Stimulated activated CD4-positive, alpha-beta T cell treated with anti-CD3 and anti-CD28 coated beads, Interleukin-15, amount 100 ng/mL, for 1 hour (primary cell): ENCODE measurements at places on chromosomes 16 and 17.

DNA sequence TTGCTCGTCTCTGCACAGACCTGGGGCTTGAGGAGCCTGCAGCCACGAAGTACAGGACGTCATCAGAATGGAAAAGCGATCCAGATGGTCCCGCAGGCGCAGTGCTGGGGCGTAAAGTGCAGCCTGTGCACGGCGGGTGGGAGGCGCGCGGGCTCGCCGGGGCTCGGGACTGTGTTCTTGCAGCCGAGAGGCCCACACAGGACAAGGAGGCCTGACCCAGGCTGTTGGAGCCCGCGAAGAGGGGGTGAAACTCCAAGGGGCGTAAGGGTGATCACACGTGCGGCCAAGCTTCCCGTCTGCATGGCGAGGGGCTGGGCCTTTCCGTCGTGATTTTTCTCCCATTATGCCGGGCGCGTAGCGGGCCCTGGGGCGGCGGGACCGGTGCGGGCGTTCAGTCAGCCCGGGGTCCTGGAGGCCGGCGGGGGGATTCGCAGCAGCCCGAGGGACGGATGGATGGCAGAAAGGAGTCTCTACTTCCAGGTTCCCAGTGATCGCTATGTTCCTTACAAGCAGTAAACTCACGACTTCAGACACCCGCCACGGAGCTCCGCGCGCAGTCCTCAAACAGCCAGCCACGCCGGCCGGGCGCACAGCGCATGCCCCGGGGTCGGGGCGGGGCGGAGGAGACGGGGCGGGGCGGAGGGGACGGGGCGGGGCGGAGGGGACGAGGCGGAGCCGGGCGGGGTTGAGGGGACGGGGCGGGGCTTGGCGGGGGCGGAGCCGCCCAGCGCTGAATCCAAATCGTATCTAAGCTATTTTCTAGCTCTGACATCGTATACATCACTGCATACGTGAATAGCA, 141.0 kb upstream of the KCNJ18 start:
- peak; percentile 81 for DNase-seq

- no peak for DNase-seq
Observed at GRCh38 chr16:85927371-85927770, 28.4 kb downstream of the IRF8 start.

- DNase-seq: no peak
Observed at GRCh38 chr17:78753316-78754250, 28.5 kb downstream of the CYTH1 start.

- no peak for DNase-seq
Observed at GRCh38 chr16:86917471-86918365, 339.4 kb downstream of the FOXL1 start.

GRCh38 chr16:14364386-14365199, 265.5 kb downstream of the PARN start:
- no peak for DNase-seq

DNA sequence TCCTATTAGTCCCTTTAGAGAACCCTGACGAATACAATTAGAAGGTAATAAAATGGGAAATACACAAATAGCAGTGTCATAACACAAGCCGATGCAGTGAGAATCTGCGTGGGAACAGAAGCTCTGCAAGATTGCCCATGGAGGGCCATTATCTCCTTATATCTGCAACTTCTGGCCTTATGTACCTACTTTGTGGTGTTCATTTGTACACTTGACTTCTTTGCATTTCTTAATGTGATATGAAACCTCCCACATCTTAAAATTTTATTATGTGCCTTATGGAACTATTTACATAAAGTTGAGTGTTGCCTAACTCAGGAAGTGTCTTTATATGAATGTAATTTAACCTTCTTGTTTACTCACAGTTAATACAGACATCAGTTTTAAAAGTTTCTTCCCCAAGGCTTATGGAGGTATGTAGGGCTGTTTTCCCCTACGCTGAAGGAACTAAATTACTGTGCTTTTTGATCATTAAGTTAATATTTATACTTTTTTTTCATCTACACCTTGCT, 10.1 kb upstream of the TANC2 start:
- DNase-seq: no peak

DNA sequence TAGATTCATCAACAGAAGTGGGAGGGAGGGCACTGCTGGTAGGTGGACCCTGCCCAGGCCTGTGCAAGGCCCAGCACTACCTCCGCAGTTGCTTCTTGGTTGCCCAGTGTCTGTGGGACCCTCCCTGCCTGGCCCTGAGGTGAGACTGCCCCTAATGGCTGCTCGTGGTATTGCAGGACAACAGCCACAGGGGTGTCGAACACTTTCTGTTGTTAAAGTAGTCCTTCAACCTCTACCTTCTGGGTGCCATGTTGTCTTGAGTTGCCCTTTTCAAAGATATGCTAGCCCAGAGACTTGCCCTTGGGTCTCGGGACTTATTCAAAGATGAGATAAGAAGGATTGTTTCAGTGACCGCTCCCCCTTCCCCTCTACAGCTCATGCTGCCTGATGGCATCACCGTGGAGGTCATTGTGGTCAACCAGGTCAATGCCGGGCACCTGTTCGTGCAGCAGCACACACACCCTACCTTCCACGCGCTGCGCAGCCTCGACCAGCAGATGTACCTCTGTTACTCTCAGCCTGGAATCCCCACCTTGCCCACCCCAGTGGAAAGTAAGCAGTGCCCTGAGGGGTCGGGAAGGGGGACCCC, 29.1 kb downstream of the AKAP1 start:
- peak; percentile 53 for DNase-seq

DNA sequence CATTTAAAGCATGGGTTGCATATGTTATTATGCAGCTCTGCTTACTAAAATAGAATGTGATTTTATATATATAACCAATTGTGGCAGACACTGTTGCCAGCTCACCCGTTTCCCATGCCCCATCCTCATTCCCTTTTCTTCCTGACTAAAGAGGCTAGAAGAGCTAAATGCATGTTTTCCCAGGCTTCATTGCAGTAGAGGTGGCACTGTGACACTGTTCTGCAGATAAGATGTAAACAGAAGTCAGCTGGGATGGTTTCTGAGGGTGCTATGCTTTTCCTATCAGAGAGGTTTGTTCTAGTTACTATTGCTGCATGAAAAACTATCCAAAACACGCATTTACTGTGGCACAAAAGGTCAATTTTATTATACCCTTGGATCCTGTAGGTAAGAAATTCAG, 5.7 kb upstream of the TOB1 start:
- DNase-seq: no peak

DNA sequence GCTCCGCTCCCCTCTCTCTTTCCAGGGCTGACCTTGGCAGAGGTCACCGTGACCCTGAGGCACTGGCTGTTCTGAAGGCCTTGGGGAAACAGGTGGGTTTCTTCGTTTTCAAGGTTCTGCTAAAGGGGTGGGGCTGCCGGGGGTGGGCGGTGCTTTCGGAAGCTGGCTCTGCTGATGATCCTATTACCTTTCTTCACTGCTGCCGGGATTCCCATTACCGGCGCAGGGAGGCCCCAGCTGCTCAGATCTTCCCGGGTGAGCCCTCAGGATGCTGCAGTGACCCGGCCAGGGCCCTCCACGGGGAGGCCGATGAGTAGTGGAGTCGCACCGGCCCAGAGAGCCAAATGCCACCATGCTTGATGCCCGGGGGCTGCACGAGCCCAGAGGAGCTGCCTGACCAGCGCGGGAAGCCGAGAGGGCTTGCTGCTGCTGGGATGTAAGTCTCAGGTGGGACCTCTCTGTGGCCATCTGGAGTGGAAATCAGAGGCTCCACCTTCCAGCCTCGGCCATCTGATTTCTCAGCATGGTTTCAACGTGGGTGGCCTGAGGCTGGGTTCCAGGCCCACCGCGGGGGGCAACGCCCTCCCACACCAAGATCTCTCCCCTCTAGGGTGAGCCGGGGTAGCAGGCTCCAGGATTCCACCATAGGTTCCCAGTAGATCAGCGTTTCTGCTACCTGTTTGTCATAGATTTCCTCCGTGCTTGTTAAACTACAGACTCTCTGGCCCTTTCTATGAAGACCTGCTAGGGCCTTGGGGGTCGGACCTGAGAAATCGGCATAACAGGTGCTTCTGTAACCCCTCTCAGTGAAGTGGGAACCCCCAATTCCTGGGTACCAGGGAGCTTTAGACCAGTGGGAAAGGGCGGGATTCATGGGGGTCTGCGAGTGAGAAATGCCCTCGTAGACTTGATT, 21.6 kb upstream of the ADCY7 start:
- no peak for DNase-seq

GRCh38 chr16:3642397-3643094, 11.9 kb upstream of the DNASE1 start:
- DNase-seq: no peak

DNA sequence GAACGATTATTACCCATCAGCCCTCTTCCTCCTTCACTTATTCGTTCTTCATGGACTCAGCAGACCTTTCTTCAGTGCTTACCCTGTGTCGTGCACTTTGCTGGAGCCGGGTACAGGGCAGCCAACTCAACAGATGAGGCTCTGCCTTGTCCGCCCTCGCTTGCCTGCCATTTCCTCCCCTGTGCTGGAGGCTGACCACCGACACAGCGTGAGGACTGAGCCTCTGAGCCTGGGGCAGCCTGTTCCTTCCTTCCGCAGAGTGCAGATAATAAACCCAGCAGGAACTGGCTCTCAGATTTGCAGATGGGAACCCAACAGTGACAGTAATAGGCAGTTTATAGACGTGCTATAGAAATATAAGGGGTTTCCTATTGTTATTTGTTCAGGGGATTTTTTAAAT, 7.0 kb upstream of the SLC39A11 start:
- no peak for DNase-seq

DNA sequence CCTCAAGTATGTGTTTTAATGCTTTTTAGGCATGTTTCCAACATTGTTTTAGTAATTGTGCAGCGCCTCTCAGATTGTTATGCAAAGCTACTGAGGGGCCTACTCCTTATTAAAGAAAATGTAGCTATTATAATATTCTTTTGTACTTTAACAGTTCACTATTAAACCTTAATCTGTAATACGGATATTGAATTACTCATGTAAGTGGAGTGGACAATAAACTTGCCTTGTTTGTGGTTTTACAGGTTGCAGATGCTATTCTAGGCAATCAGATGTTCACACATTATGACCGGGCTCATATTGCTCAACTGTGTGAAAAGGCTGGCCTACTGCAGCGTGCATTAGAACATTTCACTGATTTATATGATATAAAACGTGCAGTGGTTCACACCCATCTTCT, 41.0 kb downstream of the PTRH2 start:
- DNase-seq: no peak

GRCh38 chr16:35532576-35532975, 2073.2 kb downstream of the TP53TG3F start:
- no peak for DNase-seq

- DNase-seq: no peak
Observed at GRCh38 chr17:30393491-30393890, 14.8 kb downstream of the CPD start.

DNA sequence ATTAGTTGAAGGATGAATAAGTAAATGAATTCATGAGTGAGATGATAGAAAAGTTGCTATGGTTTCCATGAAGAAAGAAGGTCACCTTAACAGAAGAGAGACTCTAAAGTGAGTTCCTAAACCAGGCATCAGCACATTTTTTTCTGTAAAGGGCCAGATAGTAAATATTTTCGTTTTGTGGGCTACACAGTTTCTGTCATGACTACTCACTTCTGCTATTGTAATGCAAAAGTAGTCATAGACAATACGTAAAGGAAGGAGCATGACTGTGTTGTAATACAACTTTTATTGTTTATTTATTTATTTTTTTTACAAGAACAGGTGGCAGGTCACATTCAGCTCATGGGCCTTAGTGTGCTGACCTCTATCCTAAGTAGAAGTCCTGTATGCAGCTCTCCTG, 426.1 kb upstream of the DYNLRB2 start:
- no peak for DNase-seq

GRCh38 chr16:25110387-25110947, 1.1 kb upstream of the LCMT1 start:
- DNase-seq: no peak

DNA sequence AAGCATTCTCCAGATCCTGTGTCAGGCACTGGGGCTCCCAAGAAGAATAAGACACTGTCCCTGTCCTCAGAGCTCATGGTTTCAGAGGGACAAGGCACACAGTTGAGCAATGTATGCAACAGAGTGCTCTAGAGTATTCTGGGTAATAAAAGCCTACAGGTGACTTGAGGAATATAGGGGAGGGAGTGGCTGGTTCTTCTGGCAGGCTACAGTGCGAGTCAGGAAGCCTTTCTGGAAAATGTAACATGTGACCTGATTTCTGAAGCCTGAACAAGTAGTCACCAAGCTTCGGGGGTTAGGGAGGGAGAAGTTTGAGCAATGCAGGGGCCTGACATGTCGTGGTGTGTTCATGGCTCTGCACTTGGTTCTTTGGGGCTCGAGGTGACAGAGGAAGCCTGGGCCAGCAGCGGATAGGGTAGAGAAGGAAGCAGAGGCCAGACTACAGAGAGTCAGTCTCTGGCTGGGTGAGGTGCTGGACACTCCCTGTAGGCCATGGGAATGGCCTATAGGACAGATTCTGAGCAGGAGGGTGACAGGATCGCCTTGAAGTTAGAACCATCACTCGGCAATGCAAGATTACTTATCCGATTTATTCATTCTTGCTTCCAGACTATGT, 16.0 kb upstream of the LRRC75A start:
- DNase-seq: no peak

GRCh38 chr16:6957681-6958080, 375.0 kb upstream of the RBFOX1 start:
- DNase-seq: no peak

- no peak for DNase-seq
Observed at GRCh38 chr16:79328402-79329165, 272.0 kb downstream of the MAF start.

DNA sequence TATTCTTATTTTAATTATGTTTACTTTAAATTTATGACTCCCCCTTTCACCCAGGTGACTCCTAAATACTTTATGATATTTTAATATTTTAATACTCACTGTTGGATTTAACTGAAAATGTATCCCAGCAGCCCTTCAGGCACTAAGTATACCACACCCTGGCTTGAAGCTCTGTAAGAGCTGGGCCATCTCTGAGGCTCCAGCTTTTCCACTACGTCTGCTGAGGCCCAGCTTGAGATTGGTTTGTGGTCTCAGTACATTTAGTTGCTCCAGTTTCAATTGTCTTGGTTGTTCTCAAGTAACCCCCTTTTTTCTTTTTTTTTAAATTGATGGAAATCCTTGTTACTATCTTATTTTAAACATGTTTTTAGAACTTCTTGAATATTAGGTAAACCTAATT, 27.0 kb upstream of the CAPNS2 start:
- no peak for DNase-seq

- peak; percentile 19 for DNase-seq
Observed at GRCh38 chr16:84062734-84063640, 20.4 kb upstream of the SLC38A8 start.

GRCh38 chr16:57647136-57647875, 18.9 kb downstream of the ADGRG1 start:
- DNase-seq: no peak
